ENCODE measurements at places on chromosomes 16 and 17.

DNA sequence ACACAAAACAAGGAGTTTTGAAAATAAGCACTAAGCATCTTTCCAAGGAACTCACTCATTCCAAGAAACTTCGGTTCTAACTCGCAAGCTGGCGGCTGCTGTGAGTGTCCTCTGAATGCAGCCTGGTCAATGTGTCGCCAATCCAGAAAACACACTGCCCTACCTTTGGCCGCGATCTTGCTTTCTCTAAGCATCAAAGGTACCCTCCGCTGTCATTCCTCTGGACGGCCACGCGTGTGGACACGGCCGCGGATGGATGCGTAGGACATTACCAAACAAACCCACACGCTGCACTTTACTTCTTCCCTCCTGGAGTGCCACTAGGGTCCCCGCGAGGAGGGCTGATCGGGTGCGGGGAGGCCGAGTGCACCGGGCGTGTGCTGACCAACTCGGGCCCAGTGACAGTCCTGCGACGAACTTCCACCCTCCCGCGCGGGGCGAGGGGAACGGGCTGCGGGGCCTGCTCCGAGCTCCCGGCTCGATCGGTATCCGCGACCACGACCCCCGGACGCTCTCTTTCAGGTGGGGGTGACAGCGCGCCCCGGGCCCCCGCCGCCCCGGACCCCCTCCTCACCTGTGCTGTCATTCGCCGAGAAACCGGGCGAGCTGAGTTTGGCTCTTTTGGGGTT lies 1.1 kb downstream of the CREBBP start:
- DNase-seq = peak; percentile 32

DNA sequence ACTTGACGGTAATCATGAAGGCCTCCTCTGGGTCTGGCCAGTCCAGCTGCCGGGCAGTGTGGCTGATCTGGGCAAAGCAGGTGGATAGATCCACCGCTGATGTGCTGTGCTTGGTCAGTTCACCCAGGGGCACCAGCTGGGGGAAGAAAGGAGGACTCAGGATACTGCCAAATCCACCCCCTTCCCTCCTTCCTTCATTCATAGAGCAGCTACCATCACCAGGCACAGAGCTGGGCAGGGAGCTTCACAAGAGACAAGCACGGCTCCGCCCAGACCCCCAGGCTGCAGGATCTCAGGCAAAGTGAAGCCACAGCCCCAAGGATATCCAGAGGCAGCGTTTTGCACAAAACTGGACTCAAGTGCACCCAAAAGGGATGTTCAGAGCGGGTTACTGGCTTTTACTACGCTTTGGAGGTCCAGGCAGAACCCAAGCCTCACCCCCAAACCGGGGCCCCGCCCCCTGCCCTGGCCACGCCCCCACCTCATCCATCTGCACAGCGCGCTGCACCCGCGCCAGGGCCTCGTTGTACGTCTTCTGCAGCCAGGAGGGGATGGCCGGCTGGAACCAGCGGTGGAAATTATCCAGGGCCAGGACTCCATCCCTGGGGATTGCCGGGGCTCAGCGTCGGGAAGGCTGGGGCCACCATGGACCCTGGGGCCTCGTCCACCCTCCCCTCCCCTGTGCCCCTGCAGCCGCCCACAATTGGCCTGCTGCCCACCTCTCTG lies 9.1 kb downstream of the UNC13D start:
- DNase-seq = no peak

GRCh38 chr17:74237321-74237720 lies 23.9 kb downstream of the TTYH2 start:
- no peak for DNase-seq

DNA sequence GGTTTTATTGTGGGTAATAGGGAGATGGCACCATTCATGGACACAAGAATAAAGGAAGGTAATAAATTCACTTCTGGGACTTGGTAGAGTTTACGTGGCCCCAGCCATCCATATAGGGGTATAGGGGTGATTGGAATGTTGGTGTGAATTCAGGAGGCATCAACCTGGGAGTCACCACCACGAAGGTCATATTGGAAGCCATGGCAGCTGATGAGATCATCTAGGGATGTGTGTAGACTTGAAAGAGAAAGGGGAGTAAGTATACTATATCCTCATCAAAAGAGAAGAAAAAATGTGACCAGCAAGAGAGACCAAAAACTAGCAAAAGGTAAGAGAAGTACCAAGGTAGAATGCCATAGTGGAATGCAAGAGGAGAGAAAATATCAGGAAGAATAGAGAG lies 26.6 kb upstream of the GINS3 start:
- DNase-seq = no peak

DNA sequence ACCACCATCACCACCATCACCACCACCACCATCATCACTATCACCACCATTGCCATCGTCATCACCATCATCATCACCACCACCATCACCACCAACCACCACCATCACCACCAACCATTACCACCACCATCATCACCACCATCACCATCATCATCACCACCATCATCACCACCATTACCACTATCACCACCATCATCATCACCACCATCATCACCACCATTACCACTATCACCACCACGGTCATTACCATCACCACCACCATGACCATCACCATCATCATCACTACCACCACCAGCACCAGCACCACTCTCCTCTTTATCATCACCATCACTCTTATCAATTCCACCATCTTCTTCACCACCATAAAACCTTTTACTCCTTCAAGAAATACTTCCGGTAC lies 1.1 kb upstream of the TMEM114 start:
- DNase-seq = no peak

GRCh38 chr16:1105888-1106620 lies 10.0 kb upstream of the C1QTNF8 start:
- peak; percentile 45 for DNase-seq

GRCh38 chr16:54934481-54935265 lies 4.0 kb downstream of the IRX5 start:
- DNase-seq = no peak

DNA sequence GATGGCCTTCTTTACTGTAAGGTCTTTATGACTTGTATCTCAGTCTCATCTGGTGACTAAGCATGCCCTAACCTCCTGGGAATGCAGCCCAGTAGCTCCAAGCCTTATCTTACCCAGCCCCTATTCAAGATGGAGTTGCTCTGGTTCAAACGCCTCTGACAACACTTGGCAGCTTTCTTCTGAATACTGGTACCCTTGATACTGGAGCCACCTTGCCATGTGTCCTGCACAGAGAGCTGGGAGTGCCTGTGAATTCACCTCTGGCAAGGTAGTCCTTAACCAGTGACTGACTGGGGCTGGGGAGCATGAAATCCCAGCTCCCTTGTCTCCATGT lies 17.2 kb downstream of the NUDT7 start:
- no peak for DNase-seq

DNA sequence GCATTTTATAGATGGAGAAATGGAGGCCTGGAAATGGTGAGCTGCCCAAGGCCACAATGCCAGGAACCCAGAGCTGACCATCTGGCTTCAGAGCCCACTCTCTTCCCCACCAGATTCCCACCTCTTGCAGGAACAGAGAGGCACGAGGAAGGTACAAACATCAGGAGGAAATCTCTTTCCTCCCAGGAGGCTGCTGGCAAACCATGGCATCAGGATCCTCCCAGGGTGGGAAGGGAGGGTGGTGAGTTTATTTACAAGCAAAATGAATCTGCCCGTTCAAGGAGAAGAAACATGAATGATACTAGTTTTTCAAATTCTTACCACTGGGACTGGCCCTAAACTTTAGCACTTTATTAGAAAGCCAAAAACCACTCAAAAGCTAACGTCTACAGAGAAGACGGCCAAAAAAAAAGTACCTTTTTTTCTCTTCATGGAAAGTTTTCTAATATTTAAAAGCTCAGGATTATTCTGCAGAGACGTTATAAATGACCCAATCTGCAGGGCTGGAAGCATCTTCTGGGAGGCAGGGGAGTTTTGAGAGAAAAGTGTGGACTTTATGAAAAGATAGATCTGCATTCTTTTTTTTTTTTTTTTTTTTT lies 79.1 kb downstream of the NXN start:
- DNase-seq = no peak

- DNase-seq = peak; percentile 84
Observed at GRCh38 chr16:50245417-50246298, 20.7 kb upstream of the ADCY7 start.

DNA sequence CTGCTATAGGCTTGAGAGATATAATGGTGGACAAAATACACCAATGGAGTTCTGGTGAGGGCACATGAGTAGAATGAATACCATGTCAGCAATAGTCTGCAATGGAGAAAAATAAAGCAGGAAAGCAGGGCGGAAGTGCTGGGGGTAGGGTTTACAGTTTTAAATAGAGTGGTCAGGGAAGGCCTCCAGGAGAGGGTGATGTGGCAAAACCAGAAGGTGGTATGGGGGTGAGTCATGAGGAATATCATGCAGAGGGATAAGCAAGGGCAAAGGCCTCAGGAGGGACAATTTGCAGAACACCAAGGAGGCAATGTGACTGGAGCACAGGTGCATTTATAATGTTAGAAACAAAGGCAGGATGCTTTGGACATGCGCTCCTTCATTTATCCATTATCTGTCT lies 102.0 kb downstream of the ITFG1 start:
- no peak for DNase-seq

DNA sequence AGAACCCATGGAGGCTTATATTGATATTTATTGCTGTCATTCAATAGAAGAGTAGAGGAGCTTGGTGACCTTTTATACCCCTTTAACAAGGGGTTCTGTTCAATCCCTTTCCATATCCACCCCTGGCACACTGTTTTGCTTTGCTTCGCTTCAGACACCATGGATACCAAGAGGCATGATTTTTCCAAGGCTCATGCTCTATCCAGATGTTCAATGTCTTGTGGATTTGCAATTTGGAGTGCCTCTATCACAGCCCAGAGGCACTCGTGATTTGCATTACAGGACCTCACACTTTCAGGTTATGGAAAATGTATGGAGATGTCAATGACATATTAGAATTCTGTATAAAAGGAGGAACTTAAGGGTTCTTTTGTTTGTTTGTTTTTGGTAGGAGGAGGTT lies 21.5 kb downstream of the CFAP20 start:
- no peak for DNase-seq

- peak; percentile 73 for DNase-seq
Observed at GRCh38 chr16:3149630-3150345, 15.0 kb downstream of the ZNF213 start.

- no peak for DNase-seq
Observed at GRCh38 chr17:83055911-83056582, 23.4 kb upstream of the METRNL start.

- no peak for DNase-seq
Observed at GRCh38 chr17:69086641-69087040, 25.9 kb upstream of the ABCA9 start.

- DNase-seq = no peak
Observed at GRCh38 chr16:48503779-48504178, 106.2 kb downstream of the N4BP1 start.

GRCh38 chr17:64156670-64157069 lies 26.7 kb upstream of the ERN1 start:
- DNase-seq = no peak

- DNase-seq = no peak
Observed at GRCh38 chr17:56604691-56605290, 11.3 kb downstream of the NOG start.

GRCh38 chr17:62822080-62822904 lies 14.2 kb upstream of the MARCHF10 start:
- no peak for DNase-seq

DNA sequence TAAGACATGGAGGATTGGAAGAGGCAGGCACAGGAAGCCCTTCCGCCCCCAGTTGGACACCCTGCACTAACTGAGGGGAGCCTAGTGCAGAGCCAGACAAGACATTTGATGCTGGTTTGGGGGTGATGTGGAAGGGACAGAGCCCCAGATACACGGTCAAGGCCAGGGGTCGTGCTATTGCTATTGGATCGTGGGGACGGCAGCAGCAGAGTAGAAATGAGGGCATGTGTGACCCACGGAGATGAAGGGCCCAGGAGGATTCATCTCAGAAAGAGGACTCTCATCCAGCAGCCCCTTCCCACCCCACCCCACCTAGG lies 2.0 kb upstream of the VAMP2 start:
- DNase-seq = no peak

- DNase-seq = no peak
Observed at GRCh38 chr17:64155751-64156544, 26.0 kb upstream of the ERN1 start.

DNA sequence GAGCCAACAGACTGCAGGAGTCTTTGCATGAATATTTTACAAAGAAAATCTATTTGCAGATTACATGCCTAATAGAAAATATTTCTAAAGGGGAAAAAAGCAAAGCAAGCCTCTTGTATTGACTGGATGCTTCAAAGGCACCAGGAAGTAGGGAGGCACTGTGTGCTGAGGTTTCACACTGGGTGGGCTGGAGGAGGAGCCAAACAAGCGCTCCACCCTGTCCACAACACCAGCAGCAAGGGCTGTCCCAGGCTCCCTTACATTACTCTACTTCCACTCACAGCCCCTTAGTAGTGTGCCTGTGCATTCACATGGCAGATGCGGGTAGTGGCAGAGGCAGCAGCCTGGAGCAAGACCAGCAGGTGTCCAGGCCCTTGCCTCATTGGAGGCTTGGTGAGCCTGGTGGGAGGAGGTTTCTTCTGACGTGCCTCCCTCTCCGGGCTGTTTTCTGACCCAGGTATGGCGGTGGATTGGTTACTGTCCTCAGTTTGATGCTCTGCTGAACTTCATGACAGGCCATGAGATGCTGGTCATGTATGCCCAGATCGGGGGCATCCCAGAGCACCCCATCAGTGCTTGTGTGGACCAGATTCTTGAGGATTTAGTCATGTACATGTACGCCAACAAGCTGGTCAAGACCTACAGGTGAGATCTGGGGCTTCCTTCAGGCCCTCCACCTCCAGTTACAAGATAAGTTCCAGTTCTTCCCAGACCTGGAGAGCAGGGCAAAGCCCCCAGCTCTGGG lies 7.0 kb upstream of the CCNF start:
- DNase-seq = no peak

GRCh38 chr16:23435500-23435899 lies 17.5 kb downstream of the COG7 start:
- peak; percentile 77 for DNase-seq

GRCh38 chr17:83122834-83123233 lies 43.4 kb downstream of the METRNL start:
- DNase-seq = no peak

DNA sequence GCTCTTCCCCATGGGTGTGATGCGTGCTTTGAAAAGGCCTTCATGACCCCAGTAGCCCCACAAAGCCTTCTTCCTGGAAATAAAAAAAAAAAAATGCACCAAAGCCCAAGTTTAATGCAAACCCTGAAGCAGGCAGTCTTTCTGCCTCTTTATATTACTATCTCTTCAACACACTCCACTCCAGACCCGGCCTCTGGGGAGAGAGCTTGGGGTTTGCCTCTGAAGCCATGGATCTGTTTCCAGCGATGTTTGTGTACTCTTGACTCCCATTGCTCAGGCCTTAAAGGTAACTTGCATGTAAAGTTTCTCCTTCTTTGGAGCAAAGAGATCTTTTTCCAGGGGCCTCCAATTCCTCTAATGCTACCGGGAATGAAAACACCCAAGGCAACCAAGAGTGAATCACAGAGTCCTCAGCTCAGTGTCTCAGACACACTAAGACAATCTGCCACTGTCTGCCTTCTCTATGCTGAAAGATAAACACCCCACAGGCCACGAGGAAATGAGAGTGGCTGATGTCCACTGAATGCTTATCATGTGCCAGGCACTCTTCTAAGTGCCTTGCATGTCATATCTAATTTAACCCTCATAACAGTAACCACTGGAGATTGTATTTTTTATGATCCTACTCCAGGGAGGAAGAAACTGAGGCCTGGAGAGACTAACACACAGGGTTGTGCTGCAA lies 56.4 kb upstream of the AKTIP start:
- DNase-seq = no peak

All from activated CD4-positive, alpha-beta T cell treated with anti-CD3 and anti-CD28 coated beads, Interleukin-2, Interleukin-6, amounts not matched to agents 100 ng/mL and 50 ng/mL, durations not matched to agents 16 hours and 8 hours (primary cell).